Cortex of kidney (tissue), 1 donor: ENCODE measurements at places on chromosomes 2 and 18.

DNA sequence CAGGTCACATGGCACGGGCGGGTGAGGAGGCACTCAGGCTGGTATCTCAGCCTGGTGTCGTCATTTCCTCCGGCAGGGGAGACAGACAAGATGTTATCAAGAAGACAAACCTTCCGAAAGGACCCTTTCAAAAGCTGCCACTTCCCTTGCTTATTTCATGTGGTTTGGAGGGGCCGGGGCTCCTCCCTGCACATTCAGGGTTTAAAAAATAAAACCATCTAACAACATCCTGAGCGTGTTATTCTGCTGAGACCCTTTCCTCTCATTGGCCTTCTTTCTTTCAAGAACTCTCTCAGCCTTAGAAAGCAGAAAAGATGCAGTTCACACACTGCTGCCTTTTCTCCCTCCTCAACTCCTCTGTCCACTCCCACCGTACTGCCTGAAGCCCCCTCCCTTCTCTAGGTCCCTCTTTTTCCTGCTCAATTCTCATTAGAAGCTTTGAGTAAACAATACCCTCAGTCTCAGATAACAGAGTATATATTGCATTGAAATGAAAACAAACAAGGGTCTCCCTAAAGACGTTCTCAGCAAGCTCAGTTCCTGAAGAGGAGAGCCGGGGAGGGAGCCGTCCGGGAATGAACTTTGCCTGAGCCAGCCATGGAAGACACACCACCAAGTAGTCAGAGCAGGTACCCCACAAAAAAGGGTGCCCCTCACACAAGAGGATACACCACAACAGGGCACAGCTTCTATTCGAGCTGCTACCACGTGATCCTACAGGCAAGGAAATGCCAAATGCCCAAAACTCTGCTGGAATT is 9.7 kb downstream of the SMAD7 start:
- no peak for DNase-seq

DNA sequence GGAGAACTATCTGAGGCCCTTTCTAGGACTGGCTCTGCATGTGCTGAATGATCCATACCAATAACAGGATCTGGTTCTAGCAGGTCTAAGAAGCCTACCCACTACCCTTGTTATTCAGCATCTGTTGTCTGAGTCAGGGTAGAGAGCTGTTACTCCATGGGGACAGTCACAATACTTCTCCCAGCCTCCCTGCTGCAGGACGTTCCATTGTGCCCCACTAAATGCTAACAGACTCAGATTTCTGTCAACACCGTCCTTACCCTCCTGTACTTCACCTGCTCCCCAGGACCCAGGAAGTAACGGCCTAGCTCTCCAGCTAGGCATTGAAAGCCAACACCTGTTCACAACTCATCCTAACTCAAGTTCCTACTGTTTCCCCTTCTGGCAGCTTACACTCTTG is 719.7 kb upstream of the ID2 start:
- no peak for DNase-seq

- no peak for DNase-seq
These were observed 310.9 kb downstream of the PRKCE start for GRCh38 chr2:45962177-45962921.

GRCh38 chr2:11024259-11024645 is 112.5 kb downstream of the KCNF1 start:
- no peak for DNase-seq

GRCh38 chr2:43266711-43267111 is 40.3 kb upstream of the ZFP36L2 start:
- no peak for DNase-seq

- DNase-seq, result no peak
These were observed 71.3 kb downstream of the BAZ2B start for GRCh38 chr2:159545085-159545484.

DNA sequence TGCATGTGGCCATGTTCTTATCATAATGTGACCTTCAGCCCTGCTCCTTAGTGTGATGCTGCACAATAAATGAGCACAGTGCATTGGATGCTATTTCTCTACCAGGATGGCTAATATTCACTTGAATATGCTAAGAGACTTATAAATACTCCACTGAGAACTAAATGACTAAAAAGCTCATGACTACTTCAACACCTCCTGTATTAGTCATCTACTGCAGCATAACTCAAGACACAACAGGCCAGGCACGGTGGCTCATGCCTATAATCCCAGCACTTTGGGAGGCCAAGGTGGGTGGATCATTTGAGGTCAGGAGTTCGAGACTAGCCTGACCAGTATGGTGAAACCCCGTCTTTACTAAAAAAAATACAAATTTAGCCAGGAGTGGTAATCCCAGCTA is 213.4 kb downstream of the RND3 start:
- DNase-seq, result no peak

GRCh38 chr2:192969055-192969454 is 774.3 kb upstream of the TMEFF2 start:
- no peak for DNase-seq

DNA sequence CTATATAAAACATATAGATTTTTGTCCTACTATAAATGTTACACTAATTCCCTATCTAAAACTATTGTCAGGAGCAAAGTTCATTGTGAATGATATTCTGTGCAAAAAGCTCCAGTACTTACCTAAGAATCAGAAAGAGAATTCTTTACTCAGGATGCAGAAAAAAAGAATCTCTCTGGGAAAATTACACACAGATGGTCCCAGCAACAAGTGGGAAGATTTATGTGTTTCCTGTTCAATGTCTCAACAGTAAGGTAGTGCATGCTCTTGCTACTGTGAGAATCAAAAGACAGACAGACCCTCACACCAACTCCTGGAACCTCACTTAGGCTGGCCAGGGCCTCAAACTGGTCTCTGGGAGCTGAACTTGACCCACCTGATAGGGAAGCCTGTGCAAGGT is 11.2 kb upstream of the NAPG start:
- DNase-seq, result no peak

DNA sequence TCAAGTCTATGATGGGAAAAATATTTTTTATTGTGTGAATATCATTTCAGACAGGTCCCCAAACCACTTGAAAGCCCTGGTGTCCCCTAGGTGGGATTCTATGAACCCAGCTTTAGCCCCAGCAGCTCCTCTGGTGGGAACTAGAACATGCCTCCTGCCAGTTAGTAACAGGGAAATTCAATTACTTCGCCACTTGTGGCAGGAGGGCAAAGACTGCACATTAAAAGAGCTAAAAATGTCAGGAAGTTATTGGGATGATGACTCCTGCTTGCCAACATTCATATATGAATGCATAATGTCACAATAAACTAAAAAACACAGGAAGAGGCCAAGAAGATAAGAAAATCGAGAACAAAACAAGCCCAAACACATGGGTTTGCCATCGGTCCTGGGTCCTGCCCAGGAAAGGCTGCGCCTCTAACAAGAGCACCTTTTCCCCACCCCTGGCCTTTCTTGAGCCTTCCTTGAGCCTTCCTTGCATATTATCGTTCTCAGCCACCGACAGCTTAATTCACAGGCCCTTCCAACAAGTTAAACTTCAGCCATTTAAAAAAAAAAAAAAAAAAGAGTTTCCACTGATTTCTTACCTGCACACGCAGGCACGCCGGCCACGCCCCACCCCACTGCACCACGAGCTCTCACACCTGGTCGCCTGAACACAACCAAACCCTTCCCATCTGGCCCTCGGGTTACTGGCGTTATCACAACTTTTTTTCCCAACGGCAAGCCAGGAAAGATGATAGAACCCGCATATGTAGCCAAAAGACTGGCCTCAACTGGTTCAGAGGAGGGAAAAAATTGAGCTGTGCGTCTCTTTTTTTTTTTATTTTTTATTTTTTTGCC is 23.4 kb downstream of the BCL11A start:
- DNase-seq, result no peak

DNA sequence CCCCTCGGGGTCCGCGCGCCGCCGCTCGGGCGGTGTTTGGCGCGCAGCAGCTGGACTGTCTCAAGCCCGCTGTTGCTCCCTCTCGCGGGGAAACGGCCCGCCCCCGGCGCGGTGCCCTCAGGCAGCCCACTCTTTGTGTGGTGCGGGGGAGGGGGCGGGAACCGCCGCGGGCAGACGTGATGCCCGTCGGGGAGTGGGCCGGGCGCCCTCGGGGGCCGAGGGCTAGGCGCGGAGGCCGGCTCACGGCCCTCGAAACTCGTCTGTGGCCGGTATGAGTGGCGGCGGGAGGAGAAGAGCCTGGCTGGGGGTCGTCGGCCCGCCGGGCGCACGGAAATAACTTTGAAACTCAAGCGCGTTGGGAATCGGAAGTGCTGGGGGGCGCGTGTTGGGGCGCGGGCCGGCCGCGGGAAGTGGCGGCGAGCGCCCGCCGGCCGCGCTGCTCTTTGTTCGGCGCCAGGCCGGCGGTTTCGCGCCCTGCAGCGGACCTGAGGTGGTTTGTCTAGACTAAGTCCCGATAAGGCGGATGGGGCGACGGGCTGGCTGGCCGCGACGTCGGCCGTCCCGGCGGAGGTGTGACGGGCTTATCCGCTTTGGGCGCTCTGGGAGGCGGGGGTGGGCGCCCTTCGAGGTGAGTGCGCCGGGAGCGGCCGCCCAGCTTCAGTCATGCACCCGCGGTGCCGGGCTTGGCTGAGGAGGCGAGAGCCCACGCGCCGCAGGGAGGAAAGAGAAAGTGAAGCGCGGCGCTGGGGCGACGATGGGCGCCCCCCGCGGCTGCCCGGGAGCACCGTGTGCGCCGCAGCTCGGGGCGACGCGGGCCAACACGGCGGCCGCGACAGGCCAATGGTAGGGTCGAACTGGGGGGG is 679 bp downstream of the PTMA start:
- no peak for DNase-seq

DNA sequence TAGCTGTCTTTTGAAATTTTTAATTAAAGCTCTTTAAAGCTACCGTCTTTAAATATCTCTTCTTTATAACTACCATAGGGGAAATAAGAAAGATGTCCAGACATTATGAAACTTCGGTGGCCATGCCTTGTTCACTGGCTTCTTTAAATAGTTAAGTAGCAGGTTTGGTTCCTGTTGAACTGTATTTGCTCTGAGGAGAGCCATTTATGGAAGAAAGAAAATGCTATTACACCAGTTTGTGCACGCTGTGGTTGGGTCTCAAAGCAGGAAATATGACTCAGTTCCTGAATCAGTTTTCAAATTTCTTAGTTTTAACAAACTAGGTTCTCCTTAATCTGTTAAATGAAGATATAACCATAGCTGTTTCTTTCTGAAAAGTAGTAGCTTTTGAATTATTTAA is 12.2 kb downstream of the ARPC2 start:
- no peak for DNase-seq

- no peak for DNase-seq
These were observed 1280.5 kb upstream of the ZEB2 start for GRCh38 chr2:145800151-145801091.

DNA sequence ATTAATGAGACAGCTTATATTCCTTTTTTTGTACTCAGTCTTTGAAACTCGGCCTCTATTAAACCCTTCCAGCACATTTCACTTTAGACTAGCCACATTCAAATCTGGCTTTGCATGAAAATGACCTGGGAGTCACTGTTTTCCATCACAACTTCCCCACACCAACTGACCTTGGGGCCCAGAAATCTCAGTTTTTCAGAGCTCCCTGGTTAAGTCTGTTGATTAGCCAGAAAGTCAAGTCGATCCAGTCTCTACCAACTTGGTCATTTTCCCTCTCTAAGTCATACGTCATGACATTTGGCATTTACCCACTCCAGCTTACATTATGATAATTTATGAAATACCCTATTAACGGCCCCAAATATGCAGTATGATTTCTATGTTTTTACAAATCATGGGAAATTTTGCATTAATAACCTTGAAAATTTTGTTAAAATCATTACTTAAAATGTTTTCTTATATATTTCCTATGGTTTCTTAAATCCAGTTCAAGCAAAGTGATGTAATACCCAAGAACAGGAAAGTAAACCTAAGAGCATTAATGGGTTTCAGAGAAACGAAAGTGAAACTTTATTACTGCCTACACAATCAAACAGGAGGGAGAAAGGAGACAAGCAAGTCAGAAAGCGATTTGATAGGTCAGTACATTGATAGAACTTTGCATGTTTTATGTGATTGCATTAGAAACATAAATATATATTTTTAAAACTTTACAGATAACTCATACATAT is 77.1 kb downstream of the SPATS2L start:
- no peak for DNase-seq

- no peak for DNase-seq
These were observed 13.7 kb upstream of the TMEM37 start for GRCh38 chr2:119417908-119418307.

DNA sequence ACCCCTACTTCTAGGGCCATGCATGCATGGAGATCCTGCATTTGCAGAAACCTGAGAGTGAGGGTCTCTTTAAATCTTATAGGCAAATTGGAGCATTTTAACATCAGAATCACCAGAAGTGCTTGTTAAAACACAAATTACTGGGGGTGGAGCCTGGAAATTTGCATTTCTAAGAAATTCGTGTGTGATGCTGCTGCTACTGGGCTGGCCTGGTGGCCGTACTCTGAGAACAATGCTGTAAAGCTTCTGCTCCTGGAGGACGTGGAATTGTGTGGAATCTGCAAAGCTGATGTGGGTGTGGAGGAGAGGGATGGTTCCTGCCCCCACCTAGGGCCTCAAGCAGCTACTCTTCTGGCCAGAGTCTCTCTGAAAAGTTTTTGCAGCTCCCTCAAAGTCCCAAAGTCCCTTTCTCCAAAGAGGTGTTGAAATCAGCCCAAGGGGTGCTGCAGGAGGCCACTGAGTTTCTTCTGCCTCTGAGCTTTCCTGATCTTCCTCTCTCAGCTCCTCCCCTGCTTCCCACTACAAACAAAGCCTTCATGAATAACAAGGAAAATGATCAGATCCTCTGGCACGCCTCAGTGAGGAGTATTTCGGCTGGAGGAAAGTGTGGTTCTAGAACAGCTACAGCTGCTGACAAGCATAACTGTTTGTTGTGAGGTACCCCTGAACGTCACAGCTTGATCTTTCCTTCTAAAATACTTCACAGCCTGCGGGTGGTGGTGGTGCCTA is 508.3 kb downstream of the CNTNAP5 start:
- DNase-seq, result no peak

GRCh38 chr18:51523671-51524070 is 326.2 kb upstream of the MEX3C start:
- DNase-seq, result no peak

- DNase-seq, result no peak
These were observed 127.0 kb upstream of the FZD5 start for GRCh38 chr2:207896525-207897285.

DNA sequence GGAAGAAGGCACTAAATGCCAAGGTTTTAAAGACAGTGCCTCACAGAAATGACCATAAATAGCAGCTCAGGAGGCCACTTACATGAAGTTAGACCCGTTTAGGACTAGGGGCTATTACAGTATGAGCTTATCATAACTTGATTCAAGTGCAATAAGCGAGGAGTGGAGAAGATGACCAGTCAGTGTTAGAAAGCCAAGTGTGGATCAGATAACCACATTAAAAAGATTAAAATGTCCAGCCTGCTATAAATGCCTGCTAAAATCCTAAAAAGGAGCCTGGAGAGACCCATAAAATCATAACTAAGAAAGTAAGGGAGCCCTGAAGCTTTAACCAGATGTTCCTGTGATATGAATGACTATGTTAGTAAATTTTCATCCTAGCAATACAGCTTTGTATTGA is 117.5 kb upstream of the ZNF521 start:
- DNase-seq, result no peak

GRCh38 chr2:6787376-6787775 is 78.3 kb downstream of the CMPK2 start:
- DNase-seq, result no peak

- no peak for DNase-seq
These were observed 15.2 kb downstream of the NFATC1 start for GRCh38 chr18:79410731-79411613.

GRCh38 chr2:105283532-105283931 is 42.0 kb downstream of the GPR45 start:
- no peak for DNase-seq

- no peak for DNase-seq
These were observed 9.3 kb downstream of the ATOH8 start for GRCh38 chr2:85763132-85763531.

- DNase-seq, result no peak
These were observed 25.0 kb upstream of the RAPGEF4 start for GRCh38 chr2:172710584-172711047.
